ENCODE measurements at places on chromosomes 12 and 14.

DNA sequence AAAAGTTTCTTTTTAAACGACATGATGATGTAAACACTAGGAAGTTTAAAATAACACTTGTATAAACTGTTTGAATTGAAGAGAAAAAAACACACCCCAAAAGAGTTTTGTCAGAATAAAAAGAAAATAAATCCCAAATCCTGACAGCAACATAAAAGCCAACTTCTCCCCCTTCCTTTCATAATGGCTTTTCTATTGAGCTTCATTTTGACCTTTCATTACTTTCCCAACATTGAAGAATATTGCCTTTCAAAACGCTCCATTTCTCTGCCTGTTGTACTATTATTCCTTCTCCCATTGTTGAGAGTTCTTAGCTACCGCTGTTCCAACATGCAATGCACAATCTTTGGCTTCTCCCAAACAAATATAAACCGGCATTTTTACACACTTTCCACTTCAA is 448.5 kb downstream of the BCAT1 start:
- DNase-seq: no peak

DNA sequence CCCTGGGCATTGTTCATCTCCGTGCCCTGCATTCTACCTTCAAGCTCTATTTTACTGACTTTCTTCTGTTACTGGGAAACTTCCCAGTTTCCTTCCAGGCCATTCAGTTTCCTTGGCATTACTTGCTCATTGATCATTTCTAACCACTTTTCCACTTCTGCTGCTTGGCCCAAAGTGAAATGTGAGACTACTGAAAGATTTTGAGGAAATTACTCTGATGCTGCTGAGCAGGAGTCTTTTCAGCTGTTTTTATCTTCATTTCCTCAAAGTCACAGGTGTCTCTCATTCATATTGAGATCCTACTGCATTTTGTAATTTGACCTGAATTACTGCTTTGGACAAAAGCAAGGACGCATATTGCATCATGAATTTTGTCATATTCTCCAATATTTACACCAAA is 26.4 kb upstream of the DBX2 start:
- no peak for DNase-seq

DNA sequence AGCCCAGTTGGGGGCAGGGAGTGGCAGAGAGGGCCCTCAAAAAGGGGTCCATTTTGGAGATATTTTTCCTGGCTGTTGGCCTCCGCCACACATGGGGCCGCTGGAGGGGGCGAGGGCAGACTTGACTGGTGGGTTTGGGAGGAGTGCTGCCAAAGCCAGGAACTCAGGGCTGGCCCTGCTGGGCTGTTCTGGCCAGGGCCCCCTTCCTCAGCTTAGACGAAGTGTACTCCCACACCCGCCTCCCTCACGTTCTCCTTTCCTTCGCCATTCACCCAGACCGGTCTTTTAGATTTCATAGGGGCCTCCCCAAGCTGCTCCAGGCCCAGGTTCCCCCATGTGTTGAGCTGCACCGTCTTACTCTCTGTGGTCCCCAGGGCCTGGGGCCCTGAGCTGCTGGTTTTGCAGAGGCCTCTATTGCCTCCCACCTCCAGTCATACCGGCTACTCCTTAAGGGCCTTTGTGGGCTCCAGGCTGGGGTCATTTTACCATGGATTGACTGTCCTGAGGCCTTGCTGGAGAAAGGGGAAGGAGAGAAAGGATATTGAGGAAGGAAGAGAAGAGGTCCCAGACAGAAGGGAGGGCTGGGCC is 1.3 kb downstream of the KRT7 start:
- no peak for DNase-seq

DNA sequence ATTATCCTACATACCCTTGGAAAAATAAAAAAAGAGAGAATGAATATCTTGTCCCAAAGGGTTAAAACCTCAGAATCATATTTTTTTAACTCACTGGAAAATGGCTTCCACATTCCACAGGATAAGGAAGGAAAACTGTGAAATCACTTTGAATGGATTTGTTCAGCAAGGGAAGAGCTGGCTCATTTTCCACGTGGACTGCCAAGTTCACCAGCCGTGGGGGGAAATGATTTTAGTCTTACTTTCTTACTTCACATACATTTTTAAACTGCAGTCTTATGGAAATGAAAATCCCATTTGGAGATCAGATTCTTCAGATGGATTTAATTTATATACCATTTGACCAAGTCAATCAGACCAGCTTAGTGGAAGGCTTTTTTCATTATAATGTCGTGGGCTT is 29.9 kb upstream of the AEBP2 start:
- no peak for DNase-seq

DNA sequence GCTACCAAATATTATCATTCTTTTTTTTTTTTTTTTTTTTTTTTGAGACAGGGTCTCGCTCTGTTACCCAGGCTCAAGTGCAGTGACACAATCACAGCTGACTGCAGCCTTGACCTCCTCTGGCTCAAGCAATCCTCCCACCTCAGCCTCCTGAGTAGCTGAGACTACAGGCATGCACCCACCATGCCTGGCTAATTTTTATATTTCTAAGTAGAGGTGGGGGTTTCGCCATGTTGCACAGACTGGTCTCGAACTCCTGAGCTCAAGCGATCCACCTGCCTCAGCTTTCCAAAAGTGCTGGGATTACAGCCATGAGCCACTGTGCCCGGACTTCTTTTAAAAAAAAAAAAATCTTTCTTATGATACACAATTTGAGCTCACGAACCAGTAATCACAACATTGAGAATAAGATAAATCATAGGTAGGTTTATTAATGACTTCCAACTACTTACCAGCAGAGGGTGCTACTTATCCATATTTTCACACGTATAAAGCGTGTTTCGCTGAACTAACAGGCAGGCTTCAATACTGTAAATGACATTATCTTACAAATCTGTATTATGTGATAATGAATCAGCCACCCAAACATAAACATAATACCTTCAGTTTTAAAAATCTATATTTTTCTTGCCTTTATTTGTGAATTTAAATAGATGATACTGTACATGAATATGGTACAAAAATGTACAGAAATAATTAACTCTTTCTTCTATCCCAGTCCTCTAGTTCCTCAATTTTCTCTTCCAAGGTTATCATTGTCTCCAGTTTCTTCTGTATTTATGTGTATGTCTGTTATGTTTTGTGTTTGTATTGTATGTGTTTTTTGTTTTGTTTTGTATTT is 42.5 kb upstream of the BCAT1 start:
- DNase-seq: peak; percentile 24

GRCh38 chr14:93821051-93821450 is 32.8 kb upstream of the PRIMA1 start:
- no peak for DNase-seq

- DNase-seq: peak; percentile 92
Observed at GRCh38 chr14:87992718-87993628, at the start of gene GALC. Gene GALC (minus strand): TSS chr14:87993182. CDS start chr14:87993164, 18 bp downstream.

DNA sequence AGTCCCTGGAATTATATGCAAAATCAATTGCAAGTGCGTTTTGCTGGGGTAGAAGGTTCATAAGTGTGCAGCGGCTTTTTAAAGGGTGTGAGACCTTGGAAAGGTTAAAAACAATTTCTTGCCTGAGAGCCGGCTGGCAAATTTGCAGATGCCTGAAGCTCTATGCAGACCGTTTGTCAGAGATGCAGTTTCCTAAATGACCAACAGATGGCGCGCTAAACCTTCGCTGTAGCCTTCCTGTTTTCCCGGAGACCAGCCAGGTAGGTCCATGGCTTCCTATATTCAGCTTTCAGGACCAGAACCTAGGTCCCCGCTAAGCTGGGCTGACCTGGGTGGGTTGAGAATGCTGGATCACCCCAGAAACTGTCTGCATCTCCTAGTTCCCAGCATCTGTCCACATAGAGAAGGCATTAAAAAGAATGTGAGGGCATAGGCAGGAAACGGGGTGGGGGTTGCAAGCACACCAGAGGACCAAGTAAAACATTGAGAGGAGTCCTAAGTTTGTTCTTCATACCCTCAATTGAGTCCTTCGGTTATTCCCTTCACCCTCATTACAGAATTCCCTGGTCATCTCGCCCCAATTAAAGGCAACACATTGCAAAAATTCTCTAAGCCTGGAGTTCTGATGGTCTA is 5.7 kb upstream of the NOS1 start:
- peak; percentile 72 for DNase-seq

- no peak for DNase-seq
Observed at GRCh38 chr14:54715811-54716210, 148.9 kb downstream of the SAMD4A start.

- peak; percentile 31 for DNase-seq
Observed at GRCh38 chr12:16112612-16113560, 164.6 kb downstream of the SLC15A5 start.

DNA sequence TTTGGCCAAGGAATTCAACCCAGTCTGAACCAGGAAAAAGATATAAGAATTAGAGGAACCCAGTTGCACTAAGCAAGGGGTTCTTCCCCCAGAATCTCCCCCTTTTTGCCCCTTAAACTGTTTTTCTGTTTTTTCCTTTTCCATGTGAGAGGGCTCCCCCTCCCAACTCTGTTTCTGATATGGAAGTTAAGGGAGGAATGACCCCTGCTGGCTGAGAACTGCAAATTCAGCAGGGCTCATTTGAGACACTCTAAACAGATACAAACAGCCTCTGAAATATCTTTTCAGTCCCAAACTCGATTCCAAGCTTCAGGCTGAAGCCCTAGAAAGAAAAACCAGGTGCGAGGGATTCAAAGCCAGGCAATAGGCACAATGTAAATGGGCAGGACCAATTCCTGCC is 132.7 kb downstream of the SLC41A2 start:
- DNase-seq: no peak

- no peak for DNase-seq
Observed at GRCh38 chr14:80216818-80217217, 5.5 kb upstream of the DIO2 start.

GRCh38 chr12:19227190-19227879 is 97.8 kb downstream of the PLEKHA5 start:
- DNase-seq: no peak

DNA sequence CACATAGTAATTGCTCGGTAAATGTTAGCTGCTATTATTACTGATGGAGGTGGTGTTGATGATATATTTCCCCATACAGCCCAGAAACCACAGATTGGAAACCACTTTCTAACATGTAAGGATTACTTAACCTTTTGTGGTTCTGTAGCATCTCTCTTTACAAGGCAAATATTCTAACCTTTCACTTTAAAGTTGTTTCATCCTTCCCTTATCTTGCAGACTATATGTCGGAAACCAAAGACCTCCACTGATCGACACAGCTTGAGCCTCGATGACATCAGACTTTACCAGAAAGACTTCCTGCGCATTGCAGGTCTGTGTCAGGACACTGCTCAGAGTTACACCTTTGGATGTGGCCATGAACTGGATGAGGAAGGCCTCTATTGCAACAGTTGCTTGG is 75.8 kb downstream of the FRMD6 start:
- DNase-seq: no peak

DNA sequence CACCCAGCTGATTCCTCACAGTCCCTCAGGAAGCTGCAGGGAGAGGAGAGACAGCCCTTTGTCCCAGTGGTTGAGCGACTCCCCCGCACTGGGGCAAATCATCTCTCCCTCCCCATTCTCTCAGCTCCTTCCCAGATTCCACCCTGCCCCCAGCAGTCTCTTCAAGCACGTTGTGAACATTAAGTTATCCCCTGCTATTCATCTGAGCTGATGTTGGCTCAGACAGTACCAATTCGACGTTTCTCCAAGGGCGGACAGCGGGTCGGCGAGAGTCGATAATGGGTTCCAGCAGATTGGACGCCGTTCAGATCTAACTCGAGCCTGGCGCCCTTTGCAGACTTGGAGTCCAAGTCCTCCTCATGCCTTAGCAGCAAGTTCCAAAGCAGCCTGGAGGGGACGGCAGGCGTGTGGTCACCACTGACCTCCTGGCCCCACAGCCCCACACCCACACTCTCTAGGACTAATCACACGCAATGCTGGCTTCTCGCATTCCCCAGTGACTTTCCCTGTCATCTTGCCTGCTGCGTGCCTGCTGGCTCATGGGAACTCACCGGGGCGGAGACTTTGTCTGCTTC is 245.9 kb downstream of the CHST11 start:
- no peak for DNase-seq

DNA sequence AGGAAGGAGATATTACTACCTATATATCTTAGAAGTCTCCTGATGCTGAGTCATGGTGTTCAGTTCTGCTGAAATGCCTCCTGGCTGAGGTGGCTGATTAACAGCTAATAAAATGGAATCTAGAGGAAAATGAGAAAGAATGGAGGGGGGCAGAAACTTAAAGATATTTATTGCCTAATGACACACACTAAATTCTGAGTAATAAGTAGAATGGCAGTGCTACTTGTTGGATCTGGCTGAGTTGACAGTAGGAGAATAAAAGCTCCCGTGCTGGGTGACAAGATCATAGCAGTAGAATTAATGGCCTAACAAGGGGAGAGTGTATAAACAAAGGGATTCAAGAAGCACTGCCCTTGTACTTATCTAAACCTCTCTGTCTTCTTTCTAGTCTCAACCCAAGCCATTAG is 137.5 kb downstream of the CNTN1 start:
- DNase-seq: no peak

- no peak for DNase-seq
Observed at GRCh38 chr12:93783832-93784231, 106.7 kb downstream of the CRADD start.

- DNase-seq: no peak
Observed at GRCh38 chr12:76947304-76947703, 68.5 kb upstream of the CSRP2 start.

DNA sequence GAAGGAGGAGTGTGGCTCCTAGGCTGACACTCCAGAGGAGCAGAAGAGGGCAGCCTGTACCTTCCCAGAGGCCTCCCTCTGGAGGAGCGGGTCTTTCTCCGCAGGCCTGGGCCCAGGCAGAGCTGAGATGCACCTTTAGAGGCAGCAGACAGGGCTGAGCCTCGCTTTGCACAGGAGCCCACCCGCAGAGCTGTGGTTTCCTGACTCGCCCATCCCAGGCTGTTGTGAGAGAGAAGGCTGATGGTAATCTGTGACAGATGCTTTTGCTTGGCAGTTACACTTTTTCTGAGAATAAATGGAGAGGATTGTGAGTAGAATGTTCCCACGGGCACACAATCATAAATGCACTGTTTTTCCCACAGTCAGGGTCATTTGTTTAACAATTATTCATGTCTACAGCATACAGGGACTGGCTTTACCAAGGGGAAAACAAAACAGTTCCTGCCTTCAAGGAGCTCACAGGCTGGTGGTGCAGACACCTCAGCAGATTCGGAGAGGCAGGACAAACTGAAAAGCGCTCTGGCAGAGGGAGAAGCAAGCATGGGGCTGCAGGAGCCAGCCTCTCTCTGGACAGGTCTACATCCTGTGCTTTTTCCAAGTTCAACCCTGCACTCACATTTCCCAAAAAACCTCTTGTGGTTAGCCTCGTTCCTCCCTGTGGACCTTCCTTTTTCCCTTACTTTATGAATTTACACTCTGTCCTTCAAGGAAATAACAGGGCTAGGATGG is 13.9 kb downstream of the EVL start:
- no peak for DNase-seq
